Activated T-cell treated with anti-CD3 and anti-CD28 coated beads for 4 hours (primary cell): ENCODE measurements at places on chromosomes 7 and 10.

- DNase-seq = no peak
These were observed 78.3 kb upstream of the ATP6V0A4 start for GRCh38 chr7:138876326-138876725.

- DNase-seq = no peak
These were observed 47.8 kb downstream of the CHST3 start for GRCh38 chr10:72011976-72012512.

GRCh38 chr7:101933688-101934121, 116.3 kb downstream of the CUX1 start:
- no peak for DNase-seq

DNA sequence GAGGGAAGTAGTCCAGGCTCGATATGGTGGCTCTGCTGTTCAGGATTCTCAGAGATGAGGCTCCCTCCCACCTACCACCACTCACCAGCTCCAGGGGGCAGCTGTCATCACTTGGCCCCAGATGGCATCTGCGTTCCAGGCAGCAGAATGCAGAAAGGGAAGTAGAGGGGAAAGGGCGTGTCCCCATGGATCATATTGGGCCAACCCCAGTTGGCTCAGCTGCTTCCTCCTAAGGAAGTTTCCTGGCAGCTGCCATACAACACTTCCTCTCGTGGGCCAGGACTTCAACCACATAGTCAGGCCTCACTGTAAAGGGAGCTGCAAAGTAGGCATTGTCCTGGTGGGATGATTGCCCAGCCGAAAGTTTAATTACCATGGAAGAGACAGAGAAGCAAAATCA, 1.6 kb upstream of the TEX36 start:
- no peak for DNase-seq

DNA sequence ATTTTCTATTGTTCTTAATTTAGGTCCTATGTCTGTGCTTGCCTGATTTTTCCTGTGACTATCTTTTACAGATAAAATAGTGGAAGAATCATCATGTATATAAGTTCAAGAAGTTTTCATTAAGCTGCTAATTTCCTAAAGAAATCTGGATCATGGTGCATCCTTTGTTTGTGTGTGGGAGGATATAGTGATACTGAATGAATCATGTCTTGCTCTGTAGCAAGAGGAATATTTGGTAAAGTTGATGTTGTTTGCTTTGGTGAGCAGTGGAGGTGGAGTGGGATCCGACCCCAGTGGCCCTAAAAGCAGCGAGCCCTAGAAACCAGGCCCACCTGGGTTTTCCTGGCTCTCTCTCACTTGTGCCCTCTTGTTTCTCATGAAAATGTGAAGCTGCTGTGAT, 83.7 kb downstream of the CCNY start:
- DNase-seq = no peak

DNA sequence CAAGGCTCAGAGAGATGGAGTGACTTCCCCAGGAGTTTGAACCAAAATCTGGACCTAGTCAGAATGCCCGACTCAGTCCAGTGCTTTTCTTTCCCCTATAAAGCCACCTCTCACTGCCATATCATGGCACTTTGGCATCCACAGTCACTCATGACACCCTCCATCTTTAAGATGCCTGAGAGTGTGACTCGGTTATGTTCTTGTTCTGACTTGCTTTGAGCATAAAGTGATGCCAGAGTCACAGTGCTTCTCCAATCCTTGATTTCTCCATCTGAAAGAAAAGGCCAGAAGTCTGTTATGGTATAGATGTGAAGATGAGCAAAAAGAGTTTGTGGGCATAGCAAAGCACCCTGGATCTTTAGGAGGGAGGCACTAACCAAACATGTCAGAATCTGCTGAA, 538.1 kb downstream of the SORCS1 start:
- no peak for DNase-seq

DNA sequence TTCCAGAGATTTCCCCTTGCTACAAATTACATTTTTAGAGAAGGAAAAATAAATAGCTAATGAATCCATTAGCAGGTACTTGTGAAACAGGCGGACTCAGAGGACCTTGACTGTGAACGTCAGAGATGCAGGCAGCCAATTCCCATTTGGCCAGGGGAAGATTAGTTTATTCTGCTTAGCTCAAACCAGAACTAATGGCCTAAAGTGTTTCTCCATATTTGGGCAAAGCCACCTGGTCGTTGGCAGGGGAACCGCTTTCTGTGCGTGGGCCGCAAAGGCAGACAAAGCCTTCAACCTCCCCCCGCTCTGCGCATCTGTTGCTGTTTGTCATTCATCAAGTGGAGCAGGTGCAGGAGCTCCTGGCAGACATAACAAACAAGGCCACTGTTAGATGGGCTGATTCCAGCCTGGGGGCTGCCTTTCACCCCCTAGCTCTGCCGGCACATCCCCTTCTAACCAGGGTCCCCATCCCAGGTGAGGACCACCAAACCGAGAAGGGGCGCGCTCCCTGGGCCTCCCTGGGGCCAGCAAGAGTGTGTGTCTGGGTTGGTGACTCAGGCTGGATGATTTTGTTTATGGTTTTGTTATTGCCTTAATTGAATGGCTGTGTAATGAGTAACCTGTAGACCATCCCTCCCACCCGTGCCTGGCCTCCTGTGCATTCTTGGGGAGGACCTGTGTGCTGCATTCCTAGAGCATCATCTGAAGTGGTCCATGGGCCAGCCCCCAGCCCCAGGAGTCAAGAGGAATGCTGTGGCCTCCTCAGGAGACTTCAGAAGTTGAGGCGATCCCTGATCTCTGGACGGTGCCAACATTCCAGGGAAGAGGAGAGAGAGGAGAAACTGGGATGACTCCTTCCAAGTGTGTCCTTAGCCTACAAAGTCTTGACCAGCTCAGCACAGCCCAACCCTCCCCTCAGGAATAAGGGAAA, 14.5 kb upstream of the CPA1 start:
- DNase-seq = no peak

GRCh38 chr10:131926743-131927595, 26.2 kb downstream of the PPP2R2D start:
- no peak for DNase-seq

DNA sequence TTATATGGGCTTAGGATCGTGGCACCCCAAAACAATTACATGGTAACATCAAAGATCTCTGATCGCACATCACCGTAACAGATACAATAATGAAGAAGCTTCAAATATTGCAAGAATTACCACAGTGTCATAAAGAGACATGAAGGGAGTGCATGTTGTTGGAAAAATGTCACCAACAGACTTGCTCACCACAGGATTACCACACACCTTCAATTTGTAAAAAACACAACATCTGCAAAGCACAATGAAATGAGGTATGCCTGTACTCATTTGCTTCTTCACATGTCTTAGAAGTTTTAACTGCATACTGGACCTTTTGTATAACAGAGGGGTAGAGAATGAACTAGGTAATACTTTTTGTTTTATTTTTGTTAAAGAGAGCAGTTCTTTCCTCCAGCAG, 96.6 kb downstream of the TPST1 start:
- DNase-seq = no peak

GRCh38 chr7:39741942-39742623, 118.7 kb downstream of the RALA start:
- DNase-seq = peak; percentile 24

- no peak for DNase-seq
These were observed 30.4 kb downstream of the GPRIN2 start for GRCh38 chr10:46525824-46526681.

GRCh38 chr7:157136372-157136771, 2.4 kb upstream of the UBE3C start:
- DNase-seq = no peak

DNA sequence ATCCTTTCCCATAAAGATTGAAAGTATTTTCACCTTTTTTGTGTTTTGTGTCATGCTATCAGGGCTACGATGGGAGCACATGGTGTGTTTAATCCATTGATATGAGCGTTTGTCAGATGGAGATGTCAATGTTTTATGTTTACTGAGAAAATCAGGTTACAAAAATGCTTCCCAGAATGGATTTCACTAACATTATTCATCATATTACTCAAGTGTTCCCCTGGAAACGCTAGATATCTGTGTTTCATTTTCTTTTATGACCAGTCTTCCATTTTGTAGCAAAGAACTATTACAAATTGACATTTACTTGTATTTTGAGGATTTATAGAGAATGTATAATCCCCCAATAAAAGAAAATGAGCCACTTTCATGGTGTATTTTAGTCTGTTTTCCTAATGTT, 293.5 kb upstream of the AKR1E2 start:
- no peak for DNase-seq

GRCh38 chr10:29063806-29064644, 224.8 kb upstream of the LYZL1 start:
- DNase-seq = no peak

GRCh38 chr10:106682175-106682574, 482.3 kb downstream of the SORCS1 start:
- no peak for DNase-seq

GRCh38 chr10:88439932-88440331, 143.2 kb downstream of the RNLS start:
- no peak for DNase-seq

DNA sequence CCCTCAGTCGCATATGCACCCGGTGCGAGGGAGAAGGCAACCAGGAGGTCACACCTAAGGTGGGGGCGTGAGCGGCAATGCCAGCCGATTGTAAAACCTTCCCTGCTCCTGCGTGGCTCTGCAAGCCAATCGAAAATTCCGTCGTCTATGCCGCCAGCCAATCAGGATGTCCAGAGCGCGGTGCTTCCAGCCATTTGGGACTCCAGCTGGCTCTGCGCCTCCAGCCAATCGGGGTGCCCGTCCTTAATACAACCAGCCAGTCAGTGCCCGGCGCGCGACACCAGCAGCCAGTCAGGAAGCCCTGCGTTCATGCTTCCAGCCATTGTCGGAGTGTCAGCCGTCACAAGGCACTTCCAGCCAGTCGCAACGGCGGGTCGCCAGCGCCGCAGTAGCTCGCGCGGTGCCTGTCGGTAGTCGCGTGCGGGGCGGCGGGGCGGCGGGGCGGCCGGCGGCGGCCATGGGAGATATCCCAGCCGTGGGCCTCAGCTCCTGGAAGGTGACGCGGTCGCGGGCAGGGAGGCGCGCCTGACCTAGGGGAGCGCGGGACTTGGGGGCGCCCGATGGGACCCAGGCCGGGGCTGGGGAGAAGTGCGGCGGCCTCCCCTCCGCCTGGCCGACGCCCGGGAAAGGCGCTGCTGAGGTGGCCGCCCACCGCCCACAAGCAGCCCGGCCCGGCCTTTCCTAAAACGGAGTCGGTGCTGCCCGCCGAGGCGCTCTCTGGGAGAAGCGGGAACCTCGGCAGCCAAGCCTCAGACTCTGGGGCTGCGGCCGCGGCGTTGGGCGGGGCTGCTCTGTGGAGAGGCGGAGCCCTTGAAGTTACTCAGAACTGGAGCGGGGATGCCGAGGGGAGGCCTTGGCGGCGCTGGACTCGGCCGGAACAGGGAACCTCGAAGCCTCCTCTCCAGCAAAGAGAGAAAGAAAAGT, at the start of gene AKR1E2:
Gene AKR1E2, plus strand, starts transcription at position 340 of the 924 bp plus-strand sequence. Its CDS starts 118 bp downstream, at position 458.
- DNase-seq = peak; percentile 60

DNA sequence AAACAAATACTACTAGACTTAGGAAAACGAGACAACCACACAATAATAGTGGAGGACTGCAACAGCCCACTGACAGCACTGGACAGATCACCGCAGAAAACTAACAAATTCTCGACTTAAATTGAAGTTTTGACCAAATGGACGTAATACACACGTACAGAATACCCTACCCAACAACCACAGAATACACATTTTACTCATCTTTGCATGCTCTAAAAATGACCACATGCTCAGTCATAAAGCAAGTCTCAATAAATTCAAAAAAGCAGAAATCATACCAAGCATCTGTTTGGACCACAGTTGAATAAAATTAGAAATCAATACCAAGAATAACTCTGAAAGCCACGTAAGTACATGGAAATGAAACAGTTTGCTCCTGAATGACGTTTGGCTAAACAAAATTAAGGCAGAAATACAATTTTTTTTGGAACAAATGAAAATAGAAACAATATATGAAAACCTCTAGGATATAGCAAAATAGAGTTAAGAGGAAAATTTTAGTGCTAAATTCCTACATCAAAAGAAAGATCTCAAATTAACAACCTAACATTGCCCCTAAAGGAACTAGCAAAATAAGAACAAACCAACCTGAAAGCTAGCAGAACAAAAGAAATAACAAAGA, 30.6 kb downstream of the MAPK8 start:
- no peak for DNase-seq

DNA sequence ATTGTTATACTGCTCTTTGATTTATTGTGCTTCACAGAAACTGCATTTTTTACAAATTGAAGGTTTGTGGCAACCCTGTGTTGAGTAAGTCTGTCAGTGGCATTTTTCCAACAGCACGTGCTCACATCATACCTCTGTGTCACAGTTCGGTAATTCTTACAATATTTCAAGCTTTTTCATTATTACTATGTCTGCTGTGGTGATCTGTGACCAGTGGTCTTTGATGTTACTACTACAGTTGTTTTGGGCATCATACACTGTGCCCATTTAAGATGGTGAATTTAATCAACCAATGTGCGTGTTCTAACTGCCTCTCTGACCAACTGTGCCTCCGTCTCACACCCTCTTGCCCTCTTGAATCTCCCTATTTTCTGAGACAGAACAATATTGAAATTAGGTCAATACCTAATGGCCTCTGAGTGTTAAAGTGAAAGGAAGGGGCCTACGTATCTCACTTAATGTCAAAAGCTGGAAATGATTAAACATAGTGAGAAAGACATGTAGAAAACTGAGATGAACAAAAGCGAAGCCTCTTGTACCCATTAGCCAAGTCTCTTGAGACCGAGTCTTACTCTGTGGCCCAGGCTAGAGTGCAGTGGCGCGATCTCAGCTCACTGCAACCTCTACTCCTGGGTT, 20.2 kb upstream of the ASL start:
- DNase-seq = no peak

GRCh38 chr7:42099066-42099465, 137.9 kb downstream of the GLI3 start:
- DNase-seq = no peak

GRCh38 chr7:156117542-156118247, 305.4 kb upstream of the SHH start:
- DNase-seq = no peak

GRCh38 chr10:103921750-103922195, 3.8 kb upstream of the STN1 start:
- no peak for DNase-seq

- no peak for DNase-seq
These were observed 276.9 kb upstream of the NEBL start for GRCh38 chr10:21173802-21174714.

DNA sequence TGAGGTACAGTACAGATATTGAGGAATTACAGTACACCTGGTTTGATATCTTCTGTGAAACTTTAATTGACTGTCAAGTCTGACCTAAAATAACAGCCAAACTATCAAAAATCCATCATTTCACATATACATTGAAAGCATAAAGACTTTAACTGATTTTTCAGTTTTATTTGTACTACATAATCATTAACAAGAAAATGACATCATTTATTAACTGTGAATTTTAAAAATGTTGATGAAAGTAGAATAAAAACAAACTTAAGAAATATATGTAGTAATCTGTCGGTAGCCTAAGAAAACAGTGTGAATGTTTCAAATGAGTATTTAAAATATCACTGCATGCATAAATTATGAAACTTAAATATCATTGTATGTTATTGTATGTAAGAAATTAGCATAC, 836.7 kb upstream of the GHITM start:
- no peak for DNase-seq
